Fibroblast of the aortic adventitia (primary cell): ENCODE measurements at places on chromosomes 13 and 19.

- no peak for DNase-seq
These were observed 23.0 kb upstream of the MIER2 start for GRCh38 chr19:367561-367960.

GRCh38 chr19:2239771-2240770 lies 3.4 kb downstream of the SF3A2 start:
- DNase-seq, result peak; percentile 39

DNA sequence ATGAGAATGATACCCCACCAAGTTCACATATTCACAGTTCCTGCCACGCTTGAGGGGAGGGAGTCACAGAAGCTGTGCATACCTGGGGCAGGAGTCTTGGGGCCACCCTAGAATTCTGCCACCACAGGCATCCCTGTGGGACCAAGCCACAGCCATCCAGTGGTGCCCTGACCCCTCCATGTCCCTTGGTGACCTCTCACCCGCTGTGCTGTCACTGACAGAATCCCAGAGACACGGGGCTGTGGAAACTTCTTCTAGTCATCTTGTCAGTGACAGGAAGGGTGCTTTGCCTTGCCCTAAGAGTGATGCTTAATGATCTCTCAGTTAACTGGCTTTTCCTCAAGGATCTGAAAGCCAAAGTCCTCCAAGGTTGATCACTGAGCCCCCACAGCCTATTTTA lies 58.4 kb upstream of the UQCRFS1 start:
- DNase-seq, result no peak

DNA sequence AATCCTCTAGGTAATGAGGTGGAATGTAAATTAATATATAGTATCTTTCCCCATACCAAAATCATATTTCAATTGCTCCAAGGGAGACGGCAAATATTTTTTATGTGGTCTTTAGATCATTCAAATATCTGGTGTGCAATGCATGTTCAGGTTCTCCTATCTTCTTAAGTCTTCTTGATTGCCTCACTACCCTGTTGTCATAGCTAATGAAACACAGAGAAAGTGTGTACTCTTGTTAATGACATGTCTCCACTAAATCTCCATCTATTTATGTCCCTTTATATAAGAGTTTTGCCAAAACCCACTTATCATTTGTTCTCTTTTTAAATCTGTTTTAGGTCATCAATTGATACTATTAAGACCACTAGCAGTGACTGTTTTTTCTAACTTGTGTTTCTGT lies 6.6 kb downstream of the STARD13 start:
- no peak for DNase-seq

GRCh38 chr13:71055047-71055446 lies 812.0 kb downstream of the DACH1 start:
- no peak for DNase-seq

DNA sequence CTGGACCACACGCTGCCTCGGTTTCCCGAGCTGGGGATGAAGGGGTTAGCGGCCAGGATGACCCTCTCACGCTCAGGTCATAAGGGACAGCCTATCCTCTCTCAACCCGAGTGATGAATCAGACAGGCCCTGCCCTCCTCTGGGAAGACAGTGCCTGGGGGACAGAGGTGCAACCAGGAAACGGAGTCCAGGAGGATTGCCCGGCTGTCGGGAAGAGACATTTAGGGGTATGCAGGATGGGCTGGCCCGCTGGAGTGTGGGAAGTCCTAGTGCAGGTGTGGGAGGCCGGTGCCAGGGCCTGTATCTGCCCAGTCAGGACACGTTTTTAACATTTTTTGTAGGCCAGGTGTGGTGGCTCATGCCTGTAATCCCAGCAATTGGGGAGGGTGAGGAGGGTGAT lies 8.3 kb downstream of the LSM7 start:
- no peak for DNase-seq

GRCh38 chr19:8338835-8339234 lies 4.2 kb downstream of the KANK3 start:
- DNase-seq, result no peak

GRCh38 chr13:34578471-34578870 lies 363.6 kb upstream of the NBEA start:
- no peak for DNase-seq

GRCh38 chr19:6484230-6484629 lies 2.6 kb upstream of the DENND1C start:
- DNase-seq, result no peak

DNA sequence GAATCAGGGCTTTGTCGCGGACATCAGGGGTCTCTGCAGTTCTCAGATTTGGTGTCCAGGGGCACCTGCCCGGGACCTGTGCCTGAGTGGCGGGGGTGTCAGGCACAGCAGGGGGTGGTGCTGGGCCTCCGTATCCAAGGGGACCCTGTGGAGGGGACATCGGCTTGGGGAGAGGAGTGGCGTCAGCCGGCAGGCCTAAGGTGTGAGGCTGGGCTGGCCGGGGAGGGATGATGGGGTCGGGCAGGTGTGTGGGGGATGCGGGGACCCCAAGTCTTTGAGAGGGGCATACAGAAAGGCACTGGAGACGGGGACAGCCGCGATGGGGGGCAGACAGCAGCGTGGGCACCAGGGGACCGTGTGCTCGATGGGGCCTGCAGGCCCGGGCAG lies 2.5 kb downstream of the EFNA2 start:
- DNase-seq, result no peak

GRCh38 chr13:95710313-95710712 lies 33.4 kb downstream of the DNAJC3 start:
- peak; percentile 69 for DNase-seq

DNA sequence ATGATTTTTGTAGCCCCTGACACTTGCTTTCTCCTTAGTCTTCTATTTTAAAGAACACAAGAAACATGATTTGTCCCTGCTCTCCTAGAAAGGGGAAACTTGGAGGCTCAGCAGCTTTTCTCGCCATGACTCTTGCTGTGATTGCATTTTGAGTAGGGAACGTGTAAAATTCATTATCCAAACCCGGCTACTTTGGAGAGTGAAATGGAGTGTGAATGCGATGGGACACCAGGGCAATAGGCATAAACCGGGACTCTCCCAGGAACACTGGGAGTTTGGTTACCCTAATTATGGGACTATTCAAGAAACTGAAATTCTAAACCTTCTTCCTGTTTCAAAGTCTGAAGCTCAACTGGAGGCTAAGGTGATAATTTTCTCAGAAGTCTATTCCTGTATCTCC lies 181.7 kb upstream of the RFC3 start:
- no peak for DNase-seq

DNA sequence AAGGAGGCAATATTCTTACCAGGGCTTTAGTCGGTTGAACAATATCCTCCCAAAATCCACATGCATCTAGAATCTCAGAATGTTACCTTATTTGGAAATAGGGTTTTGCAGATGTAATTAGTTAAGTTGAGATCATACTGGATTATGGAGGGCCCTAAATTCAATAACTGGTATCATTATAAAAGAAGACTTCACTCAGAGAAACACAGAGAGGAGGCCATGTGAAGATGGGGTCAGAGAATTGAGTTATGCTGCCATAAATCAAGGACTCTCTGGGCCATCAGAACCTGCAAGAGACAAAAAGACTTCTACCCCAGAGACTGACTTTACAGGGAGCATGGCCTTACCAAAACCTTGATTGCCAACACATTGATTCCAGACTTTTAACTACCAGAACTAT lies 1611.1 kb downstream of the SLITRK5 start:
- no peak for DNase-seq

- DNase-seq, result no peak
These were observed 671.5 kb upstream of the PCDH20 start for GRCh38 chr13:62087124-62087523.
